Stimulated activated CD8-positive, alpha-beta memory T cell treated with anti-CD3 and anti-CD28 coated beads, Interleukin-2, amount 100 ng/mL, for 1 hour (primary cell): ENCODE measurements at places on chromosomes 3 and 15.

GRCh38 chr3:15159501-15160136, 46.4 kb upstream of the CAPN7 start:
- no peak for DNase-seq

DNA sequence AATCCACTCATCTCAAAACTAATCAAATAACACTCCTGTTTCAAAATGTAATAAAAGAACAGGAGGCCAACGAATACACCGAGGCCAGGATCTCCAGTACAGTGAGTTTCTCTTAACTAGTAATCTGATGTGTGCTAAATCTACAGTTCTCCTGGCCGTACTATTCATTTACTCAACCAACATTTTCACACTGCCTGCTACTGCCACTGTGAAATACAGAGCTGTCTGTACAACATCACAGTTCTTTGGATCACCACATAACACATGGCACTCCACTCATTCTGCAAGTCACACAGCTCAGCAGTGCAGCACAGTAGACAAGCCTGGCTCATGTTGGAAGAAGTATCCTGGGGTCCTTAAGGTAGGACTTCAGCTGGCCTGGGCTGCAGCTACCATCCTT, 21.9 kb downstream of the RIOX2 start:
- DNase-seq: no peak

GRCh38 chr3:11774296-11774877, 72.3 kb downstream of the TAMM41 start:
- DNase-seq: no peak

DNA sequence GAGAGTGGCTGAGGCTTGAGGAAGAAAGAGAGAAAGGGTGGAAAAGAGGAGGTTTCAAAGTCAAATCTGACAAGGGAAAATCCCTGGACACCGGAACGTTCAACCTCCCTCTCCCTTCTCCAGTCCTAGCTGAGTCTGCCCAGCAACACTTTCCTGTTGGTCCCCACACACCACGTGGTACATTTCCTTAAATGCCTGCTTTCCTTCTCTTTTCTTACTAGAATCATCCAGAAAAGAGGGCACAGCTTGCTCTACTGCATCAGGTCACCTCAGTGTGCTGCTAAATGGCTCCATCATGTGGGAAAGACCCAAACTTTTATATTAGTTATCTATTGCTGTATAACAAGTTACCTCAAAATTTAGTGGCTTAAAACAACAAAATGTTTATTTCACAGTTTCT, 181.2 kb downstream of the NECTIN3 start:
- DNase-seq: no peak

DNA sequence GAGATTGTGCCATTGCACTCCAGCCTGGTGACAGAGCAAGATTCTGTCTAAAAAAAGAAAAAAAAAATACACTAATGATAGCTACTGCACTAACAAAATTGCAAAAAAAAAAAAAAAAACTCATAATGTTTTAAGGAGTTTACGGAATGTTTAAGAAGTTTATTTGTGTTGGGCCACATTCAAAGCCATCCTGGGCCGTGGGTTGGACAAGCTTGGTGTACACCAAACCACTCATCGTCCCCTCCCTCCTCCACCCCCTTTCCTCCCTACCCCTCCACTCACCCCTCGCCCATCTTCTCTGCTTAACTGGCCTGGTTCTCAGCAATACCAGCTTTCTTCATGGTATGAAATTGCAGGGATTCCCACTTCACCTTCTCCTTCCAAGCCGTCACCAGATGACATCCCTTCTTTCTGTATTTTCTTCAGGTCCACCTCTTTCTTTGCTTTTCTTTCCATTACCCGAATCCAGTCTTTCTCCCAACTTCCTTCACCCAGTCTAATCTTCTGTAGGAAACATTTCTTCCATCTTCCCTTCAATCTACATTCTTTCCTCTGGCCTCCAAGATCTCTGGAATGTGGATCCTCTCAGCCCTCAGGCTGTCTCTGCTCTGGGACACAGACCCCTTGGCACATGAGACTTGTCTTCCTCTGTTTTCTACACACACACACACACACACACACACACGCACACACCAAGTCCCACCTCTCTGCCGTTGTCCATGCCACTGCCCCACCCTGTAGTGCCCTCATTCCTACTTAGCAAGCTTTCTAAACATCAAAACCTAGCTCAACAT, 3.5 kb upstream of the MESP1 start:
- no peak for DNase-seq
